ENCODE measurements at places on chromosomes 1 and 21.

GRCh38 chr21:42704861-42705260, 51.4 kb downstream of the PDE9A start:
- DNase-seq, result no peak

GRCh38 chr1:28032281-28032680, 56.1 kb downstream of the EYA3 start:
- DNase-seq, result no peak

- no peak for DNase-seq
Measured at GRCh38 chr1:19083081-19083480, 126.6 kb upstream of the IFFO2 start.

- DNase-seq, result no peak
Measured at GRCh38 chr1:58251430-58252073, 295.0 kb downstream of the OMA1 start.

DNA sequence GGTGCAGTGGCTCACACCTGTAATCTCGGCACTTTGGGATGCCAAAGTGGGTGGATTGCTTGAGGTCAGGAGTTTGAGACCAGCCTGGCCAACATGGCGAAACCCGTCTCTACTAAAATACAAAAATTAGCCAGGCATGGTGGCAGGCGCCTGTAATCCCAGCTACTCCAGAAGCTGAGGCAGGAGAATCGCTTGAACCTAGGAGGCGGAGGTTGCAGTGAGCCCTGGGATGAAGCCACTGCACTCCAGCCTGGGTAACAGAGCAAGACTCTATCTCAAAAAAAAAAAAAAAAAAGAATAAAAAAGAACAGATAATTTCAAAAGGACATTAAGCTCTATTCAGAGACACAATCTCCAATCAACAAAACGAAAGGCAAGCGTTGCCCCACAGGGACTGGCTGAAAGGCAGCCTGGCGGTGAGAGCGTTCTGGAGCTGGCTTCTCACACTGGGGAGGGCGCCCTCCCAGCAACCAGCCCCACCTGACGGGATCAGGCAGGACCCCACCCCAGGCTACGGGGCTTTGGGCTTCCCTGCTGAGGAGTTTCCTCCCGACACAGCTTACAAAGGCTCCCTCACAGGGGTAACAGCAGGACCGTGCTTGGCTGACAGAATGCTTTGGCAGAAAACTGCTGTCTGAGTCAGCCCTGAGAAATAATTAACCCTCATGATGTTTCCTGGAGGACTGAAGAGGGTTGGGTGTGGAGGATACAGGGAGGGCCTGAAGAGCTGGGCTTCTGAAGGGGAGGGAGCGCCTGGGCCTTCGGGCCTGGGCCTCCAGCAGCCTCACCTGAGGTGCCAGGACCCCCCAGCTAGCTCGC, 31.1 kb upstream of the SRP9 start:
- no peak for DNase-seq

- DNase-seq, result no peak
Measured at GRCh38 chr1:151512801-151513625, 1.8 kb downstream of the CGN start.

DNA sequence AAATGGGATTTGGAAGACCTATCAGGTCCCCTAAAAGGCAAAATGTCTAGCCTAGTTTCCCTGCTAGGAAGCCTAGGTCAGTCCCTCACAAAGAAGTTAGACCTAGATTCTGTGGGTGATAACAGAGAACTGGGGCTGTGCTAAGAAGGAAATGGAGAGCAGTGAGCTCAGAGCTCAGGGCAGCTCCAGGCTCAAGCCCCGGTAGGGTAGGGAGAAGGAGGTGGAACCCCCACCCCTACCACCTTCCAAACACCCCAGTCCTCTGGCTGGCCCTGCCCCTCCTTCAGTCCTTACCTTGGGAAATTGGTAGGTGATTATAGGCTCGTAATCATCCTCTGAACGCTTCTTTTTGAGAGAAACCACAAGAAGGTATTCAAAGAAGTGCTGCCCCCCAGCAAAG, 1.1 kb downstream of the DENND2D start:
- DNase-seq, result no peak

DNA sequence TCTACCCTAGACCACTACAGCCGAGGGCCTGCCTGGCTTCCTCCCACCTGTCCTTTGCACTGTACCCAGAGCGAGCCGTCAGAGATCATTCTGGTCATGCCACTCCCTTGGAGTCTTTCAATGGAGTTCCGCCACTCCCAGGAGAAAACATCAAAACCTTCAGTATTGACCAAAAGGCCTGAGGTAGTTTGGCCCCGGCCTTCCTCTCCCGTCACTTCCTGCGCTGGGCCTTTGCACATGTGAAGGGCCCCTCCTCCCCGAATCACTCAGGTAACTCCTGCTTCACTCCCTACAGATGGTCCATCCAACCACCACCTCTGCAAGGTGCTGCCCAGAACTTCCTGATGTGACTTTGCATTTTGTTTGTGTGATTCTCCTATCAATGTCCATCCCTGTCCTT, 26.6 kb downstream of the UBE2G2 start:
- no peak for DNase-seq

- no peak for DNase-seq
Measured at GRCh38 chr1:3318329-3318728, 136.1 kb upstream of the ARHGEF16 start.

DNA sequence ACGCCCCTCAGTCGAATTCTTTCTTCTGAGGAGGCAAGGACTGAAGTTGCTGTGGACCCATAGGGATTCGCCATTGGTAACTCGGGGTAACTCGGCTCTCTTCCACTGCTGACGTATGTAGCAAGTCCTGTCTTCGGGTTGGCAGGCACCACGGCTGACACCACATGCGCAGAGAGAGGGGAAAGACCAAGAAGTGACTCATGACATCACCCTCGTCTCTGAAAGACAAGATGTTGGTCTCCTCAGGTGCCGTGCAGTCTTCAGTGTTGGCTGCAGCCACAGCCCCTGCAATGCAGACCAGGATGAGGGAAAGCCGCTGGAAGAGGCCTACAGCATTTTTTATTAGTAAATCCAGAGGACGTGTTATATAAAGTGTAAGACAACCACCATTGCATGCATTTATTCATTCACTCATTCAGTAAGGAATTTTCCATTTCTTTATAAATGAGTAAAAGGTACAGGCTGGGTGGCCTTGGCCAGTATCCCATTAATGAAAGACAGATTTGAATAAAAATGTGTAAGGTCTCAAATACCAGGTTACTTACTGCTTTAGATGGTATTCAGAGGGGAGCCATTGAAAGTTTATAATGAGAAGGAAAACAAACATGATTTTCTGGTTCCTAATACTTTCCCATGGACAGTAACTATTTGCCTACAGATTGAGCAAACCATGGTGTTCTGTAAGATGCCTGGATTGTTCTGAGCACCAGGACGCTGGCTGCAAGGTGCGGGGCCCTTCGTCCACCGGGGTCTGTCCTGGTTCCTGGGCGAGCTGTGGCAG, 50.7 kb upstream of the IRF2BP2 start:
- DNase-seq, result no peak

DNA sequence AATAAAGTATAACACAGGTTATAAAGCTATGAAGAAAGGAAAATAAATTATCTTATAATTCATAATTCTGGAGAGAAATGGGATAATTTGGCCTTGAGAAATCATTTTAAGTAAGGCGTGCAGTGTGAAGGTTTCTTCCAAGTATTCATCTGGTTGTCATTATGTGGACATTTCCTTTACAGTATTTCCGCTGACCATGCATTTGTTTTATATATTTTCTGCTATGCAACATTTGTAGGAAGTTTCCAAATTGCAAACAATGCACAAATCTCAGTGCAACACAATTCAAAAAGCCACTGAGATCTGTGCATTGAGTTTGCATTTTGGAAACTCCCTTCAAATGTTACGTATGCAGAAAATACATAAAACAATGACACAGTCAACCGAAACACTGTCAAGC, 17.8 kb downstream of the ZNF670 start:
- DNase-seq, result no peak

DNA sequence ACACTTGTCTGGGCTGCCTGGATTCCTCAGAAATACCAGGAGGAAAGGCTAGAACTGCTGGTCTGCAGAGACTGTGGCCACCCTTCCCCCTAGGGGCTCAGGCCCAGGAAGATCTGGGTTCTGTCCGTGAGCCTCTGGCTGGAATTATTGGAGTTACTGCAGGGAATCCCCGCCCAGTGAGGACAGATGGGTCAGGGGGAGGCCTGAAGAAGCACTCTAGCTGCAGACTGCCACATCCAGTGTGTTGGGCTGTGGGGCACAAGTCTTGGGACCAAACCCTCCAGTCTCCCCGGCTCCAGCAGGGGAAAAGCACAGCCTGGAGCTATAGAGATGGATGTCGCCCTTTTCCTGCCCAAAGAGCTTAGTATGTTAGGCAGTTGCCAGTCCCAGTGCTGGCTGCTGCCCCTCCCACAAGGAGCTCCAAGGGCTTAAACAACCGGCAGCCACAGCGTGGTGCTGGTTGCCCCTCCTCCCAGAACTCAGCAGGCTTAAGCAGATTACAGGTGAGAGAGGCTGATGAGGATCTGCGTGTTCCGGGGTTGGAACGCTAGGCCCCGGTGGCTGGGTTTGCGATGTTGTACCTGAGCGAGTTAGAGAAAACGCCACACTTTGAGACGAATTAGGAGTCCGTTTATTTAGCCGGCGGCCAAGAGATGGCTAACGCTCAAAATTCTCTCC, 255.5 kb upstream of the LRRC7 start:
- DNase-seq, result no peak

DNA sequence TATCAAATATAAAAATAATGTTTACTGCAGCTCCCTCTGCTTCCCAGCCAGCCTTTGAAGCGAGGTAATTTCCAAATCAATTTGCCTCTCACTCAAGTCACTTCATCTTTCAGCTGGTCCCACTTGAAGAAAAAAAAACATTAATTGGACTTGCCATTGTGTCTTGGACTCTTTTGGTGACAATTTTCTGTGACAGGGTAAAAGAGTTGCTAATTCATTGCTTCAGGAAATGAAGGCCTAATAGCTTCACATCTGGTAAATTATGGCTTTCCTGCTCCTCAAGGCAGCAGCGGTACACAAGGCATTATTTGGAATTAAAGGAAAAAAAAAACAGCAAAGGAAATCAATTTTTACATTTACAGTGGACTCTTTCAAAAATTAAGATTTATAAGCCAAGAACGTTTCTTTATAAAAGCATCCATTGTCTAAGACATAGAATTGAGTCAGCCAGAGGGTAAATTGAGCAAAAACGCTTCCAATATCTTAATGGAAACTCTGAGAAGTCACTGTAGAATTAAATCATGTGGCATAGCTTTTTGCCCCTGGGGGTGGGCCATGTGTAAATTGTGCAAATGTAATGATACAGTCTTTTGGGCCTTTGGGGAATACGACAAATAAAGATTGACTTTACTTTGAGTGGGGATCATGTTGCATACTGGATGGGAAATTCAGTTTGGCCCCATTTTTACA, 102.5 kb downstream of the LYPLAL1 start:
- no peak for DNase-seq

DNA sequence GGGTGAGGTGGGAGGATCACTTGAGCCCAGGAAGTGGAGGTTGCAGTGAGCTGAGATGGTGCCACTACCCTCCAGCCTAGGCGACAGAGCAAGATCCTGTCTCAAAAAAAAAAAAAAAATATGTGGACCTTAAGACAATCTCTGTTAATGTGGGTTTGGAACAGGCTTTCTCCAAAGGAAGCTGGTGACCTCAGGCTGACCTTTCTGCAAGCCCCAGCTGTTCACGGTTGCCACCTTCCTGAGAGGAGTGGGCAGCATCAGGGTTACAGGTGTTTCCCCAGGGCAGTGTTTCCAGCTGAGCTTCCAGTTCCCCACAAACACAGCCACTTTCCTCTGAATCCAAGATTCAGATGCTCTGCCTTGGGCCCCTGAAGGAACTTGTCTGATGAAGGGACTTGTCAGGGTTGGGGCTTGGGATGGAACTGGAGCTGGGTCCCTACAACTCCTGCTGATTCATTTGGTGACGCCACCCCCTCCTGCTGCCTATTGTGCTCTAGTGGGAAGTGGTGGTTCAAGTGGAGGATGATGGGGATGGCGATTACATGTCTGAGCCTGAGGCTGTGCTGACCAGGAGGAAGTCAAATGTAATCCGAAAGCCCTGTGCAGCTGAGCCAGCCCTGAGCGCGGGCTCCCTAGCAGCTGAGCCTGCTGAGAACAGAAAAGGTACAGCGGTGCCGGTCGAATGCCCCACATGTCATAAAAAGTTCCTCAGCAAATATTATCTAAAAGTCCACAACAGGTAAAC, 1.9 kb downstream of the ZBTB48 start:
- DNase-seq, result no peak

- DNase-seq, result no peak
Measured at GRCh38 chr1:227759341-227760300, 24.4 kb downstream of the SNAP47 start.

- DNase-seq, result no peak
Measured at GRCh38 chr1:150142083-150142482, 7.6 kb upstream of the PLEKHO1 start.

DNA sequence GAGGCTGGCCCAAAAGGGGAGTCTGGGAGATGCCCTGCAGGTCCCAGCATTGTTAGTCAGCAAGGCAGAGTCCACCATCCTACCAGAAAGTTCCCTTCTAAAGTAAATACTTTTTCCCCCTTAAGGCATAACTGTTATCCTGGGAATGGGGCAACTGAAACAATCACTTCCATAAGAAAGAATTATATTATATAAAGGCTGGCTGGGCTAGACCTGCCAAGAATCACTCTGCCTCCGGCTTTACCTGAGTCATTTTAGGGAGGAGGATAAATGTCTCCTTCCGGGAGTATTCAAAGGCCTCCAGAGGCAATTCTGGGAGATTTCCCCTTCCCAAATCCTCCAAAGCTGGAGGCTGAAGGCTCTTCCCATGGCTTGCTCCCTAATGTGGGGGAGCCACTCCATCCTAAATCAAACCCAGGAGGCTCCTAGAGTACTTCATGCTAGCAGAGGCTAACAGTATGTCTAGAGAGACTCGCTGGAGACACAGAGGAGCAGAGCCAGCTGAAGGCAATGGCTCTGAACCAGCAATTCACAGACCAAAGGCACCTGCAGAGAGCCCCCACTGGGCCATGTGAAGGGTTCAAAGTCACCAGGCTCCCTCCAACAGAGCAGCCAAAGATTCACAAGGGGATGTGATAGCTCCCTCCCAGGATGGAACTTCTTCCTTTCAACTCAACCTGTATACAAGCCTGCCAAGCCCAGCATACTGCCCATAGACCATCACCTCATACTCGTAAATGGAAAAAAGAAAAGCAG, 116.0 kb downstream of the ASTN1 start:
- DNase-seq, result no peak

DNA sequence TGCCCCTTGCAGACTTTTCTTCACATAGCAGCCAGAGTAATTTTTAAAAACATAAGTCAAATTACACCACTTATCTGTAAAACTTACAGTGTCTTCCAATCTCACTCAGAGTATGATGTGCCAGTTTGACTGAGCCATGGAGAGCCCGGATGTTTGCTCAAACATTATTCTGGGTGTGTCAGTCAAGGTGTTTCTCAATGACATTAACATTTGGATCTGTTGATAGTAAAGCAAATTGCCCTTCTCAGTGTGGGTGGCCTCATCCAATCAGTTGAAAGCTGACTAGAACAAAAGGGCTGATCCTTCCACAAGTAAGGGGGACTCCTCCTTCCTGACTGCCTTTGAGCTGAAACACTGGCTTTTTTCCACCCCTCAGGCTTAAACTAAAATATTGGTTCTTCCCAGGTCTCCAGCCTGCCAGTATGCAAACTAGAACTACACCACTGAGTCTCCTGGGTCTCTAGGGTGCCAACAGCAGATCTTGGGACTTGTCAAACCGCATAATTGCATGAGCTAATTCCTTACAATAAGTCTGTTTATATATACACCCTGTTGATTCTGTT, 157.9 kb upstream of the CTTNBP2NL start:
- no peak for DNase-seq

- no peak for DNase-seq
Measured at GRCh38 chr1:36328713-36329112, 5.3 kb upstream of the EVA1B start.
